ENCODE measurements at places on chromosomes 2 and 18. TPM values are rescaled to one million over a fixed set of nuclear protein-coding genes. Genes with fewer than 3 reads are reported as not detected.

The CYBRD1 gene
- 4.7 TPM for total RNA-seq

The RIOK3 gene
- 46.7 TPM for total RNA-seq

- peak; percentile 41 for DNase-seq
Observed at GRCh38 chr18:76880026-76880425, 57.7 kb downstream of the ZNF236 start.

- DNase-seq, result peak; percentile 6
Observed at GRCh38 chr18:78293940-78294541, 685.6 kb upstream of the SALL3 start.

DNA sequence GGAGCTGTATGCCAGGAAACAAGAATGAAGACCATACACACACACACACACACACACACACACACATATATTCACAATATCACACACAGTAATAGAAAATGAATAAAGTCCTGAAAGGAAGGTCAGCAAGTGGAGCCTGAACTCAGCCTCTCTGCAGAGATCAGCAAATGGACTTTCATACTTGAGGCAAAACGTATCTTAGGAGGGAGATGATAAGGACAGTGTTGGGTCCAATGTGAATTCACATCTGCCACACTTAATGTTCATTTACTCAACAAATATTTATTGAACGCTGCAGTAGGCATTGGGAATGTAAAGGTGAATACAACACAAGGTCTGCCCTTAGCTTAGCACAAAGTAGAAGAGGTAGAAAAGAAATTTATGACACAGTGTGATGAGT is 2.7 kb upstream of the MTLN start:
- DNase-seq, result no peak

DNA sequence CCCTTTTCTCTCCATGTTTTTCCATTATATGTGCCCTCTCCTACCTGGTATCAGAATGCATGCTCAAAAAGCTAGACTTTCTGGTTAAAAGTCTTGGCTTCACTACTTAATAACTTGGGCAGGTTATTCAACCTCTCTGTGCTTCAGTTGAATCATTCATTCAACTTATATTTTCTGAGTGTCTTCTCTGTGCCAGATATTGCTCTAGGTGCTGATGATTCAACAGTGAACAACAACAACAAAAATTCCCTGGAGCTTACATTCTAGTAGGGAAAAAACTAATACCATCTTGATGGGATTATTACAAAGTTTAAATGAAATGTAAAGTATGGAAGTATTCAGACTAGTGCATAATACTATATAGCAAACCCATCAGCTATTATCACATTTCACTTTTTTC is 55.2 kb downstream of the SOS1 start:
- DNase-seq, result no peak

- DNase-seq, result no peak
Observed at GRCh38 chr2:43033016-43033270, 193.5 kb downstream of the ZFP36L2 start.

DNA sequence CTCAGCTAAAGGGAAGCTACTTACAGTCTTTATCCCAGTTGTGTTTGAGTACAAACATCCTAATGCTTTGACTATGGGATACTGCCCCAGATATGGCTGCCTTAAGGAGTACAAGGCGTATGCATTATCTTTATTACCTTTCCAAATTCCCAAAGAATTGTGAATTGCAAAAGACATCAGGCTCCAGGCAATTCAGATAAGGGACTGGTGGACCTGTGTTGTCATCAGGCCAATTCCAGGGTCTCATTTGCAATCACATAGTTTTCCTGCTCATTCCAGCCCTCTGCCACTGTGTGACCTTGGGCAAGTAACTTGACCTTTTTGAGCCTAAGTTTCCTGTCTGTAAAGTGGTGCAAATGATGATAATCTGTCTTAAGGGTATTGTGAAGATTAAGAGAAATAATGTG is 137.5 kb downstream of the FMNL2 start:
- no peak for DNase-seq

DNA sequence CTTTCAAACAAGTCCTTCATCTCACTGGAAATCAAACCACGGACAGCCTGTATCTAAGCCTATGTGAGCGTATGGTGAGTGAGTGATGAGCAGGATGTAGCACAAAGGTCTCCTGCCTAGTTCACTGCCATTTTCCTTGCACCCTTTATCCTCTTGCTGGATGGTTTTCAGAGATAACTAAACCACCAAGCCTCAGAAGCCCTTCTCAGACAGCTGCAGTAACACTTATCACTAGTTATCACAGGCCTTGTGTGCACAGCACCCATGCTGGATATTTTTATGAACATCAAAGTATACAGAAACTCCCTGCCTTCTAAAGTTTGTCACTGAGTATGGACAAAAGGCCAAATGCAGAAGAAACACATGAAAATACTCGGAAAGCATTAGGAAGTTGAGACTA is 69.5 kb downstream of the C1D start:
- no peak for DNase-seq

- DNase-seq, result no peak
Observed at GRCh38 chr2:11636593-11637295, 33.3 kb downstream of the NTSR2 start.

- DNase-seq, result no peak
Observed at GRCh38 chr2:22882011-22882410, 503.0 kb upstream of the KLHL29 start.
